ENCODE measurements at places on chromosomes 2 and 18.

DNA sequence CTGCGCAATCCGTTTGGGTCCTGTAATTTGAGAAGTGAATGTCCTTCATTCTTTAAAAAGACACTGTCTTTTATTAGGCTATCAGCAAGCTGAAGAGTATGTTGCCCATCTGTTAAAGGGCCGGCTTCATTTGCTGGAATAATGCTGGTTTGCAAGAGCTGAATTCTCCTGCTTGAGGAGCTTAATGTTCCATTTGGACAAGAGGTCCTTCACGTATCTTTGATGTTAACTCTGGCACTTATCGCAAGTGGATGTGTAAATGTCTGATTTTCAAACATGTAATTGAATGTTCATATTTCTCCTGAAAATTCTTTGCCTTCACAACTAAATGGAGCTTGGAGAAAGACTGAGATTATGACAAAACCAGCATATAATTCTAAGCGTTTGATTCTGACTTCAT is 280.8 kb upstream of the NRP2 start:
- no peak for DNase-seq

GRCh38 chr18:22493255-22493654 is 75.5 kb upstream of the CTAGE1 start:
- no peak for DNase-seq

DNA sequence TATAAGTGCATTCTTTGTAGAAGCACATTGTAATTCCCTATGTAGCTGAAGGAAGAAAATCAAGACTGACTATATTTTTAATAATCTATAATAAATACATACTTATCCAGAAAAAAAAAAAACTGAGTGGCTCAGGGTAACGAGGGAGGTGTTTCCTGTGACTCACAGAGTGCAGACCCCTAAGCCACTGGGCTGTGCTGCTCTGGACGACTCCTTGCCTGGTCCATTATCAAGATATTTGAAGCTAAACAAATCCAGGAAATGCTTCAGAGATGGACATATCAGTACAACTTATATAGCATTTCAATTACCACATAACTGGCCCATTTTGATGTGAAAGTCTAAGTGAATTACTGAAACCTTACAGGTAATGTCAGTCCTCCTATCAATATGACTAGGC is 80.6 kb downstream of the PIGN start:
- no peak for DNase-seq

DNA sequence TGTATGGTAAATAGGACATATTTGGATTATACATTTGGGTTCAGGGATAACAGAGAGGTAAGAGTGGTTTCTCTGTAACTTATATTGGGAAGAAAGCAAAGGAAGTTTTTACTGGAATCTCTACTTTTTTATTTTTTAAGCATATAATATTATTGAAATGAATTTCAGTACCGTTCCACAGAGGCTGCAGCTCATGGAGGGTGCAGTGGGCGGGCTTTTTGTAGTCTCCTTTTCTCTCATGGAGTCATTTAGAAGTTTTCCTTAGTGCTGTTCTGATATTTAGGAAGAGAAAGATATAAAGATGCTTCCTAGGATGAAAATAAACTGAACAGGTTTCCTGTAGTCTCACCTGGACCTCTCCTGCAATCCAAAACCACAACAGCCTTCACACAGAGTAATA is 1153.3 kb upstream of the TMEFF2 start:
- DNase-seq = no peak

DNA sequence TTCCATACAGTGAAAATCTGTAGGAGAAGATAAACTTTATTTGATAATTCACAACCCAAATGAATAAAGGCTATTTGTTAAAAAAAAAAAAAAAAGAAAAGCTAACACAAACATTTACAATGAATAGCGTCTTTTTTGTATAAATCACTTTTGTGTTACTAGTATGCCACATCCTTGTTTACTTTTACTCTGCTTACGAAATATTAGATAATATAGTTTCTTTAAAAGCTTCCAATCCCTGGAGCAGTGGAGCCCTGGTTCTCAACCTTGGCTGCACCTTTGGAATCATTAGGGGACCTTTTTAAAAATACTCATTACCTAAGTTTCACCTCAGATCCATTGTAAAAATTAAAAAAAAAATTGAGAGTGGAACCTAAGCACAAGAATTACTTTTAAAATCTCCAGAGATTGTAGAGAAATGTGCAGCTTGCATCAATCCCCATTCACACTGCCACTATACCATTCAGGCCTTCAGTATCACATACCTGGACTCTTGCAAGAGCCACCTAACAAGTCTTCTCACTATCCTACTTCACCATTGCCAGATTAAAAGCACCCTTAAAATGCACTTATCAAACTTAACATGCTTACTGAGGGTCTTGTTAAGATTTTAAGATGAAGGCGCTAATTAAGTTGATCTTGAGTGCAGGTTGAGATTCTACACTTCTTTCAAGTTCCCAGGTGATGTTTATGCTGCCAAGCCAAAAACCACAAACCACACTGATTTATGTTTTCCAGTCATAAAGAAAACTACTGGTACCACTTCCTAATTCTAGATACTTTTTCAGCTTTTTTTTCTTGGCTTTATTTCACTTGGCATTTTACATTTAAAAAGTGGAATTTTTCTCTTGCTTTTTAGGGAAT is 59.7 kb upstream of the ZC3H15 start:
- DNase-seq = no peak

- DNase-seq = no peak
Measured at GRCh38 chr2:68646303-68646702, 2.9 kb downstream of the PROKR1 start.

- no peak for DNase-seq
Measured at GRCh38 chr2:59312967-59313940, 1072.1 kb upstream of the FANCL start.

- peak; percentile 86 for DNase-seq
Measured at GRCh38 chr2:29747786-29748470, 173.5 kb downstream of the ALK start.

DNA sequence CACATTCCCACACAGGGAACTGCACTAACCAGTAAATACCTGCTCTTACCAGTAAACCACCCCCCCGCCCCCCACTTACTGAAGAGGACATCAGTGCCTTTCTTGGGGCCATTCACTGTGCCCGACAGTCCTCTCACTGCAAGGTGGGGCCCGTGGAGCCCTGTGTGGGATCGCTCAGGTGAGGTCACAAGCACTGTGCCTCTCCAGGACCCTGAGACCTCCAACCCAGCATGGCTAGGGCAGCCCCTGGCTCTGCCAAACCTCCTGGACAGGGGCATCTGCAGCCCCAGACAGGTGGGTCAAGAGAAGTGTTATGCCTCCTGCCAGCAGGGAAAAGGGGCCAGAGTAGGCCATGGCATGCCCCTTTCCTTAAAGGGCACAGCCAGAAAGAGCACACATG is 6.7 kb upstream of the NEURL3 start:
- no peak for DNase-seq

- no peak for DNase-seq
Measured at GRCh38 chr2:128202791-128203190, 111.8 kb downstream of the UGGT1 start.

DNA sequence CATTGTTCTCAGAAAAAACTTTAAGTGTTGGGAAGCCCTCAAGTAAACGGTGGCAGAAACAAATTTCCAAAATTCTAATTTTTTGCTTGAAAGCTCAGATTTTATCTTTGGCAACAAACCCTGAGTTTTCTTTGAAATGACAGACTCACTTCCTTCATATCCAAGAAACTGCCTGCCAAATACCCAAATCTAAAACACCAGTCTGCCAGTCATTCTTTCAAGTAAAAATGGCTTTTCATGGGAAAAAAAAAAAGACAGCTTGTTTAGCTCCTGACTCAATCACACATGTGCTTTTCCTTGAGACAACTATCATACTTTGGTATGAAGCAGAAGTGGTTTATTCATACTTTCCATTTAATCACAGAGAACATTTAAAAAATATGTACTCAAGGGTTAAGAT is 40.6 kb upstream of the CSRNP3 start:
- no peak for DNase-seq

Measured in fibroblast of skin of left quadriceps (primary cell).